ENCODE measurements at places on chromosomes 5 and 9.

DNA sequence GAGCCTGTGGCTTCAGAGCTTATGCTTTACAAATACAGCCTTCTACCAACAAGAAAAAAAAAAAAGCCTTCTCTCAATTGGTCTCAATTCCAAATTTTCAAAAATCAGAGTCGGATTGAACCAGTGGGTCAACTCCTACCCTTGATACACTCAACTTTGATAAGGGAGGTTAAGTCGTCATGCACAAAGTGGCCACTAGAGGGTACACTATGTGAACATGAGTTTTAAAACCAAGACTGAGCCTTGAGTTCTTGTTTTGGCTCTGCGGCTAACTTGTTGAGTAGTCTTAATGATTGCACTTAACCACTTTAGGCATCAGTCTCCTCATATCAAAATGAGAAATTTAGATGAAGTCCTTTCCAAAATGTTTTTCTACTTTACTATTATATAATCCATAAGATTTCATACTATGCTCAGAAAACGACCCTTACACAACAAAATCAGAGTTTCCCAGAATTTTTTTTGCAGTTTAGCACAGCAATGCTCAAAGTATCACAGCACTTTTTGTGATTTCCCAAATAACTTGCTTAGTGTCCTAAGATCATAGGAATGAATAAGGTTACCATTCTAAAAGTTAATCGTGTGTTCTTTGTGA lies 92.9 kb upstream of the MTAP start:
- peak; percentile 66 for DNase-seq

DNA sequence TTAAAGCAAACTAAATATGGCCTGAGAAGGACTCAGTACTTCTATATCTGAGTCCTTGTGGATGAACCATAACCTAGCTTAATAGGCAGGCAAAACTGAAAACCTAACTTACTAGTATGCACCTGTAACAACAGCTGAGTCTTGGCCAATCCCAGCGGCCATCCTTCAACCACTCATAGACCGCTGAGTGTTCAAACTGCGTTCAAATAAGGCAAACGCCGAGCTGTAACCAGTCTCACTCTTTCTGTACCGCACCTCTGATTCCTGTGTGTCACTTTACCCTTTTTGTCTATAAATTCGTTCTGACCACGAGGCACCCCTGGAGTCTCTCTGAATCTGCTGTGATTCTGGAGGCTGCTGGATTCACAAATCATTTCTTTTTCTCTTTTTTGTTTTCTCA lies 170.5 kb downstream of the COL23A1 start:
- DNase-seq: peak; percentile 23

- no peak for DNase-seq
These were observed 62.7 kb downstream of the ST8SIA4 start for GRCh38 chr5:100840370-100840769.

- DNase-seq: no peak
These were observed 805.3 kb downstream of the TLE1 start for GRCh38 chr9:80883826-80884579.

GRCh38 chr9:33166231-33167083 lies 679 bp downstream of the B4GALT1 start:
- no peak for DNase-seq

GRCh38 chr9:130396581-130396980 lies 48.2 kb upstream of the ASS1 start:
- DNase-seq: no peak

DNA sequence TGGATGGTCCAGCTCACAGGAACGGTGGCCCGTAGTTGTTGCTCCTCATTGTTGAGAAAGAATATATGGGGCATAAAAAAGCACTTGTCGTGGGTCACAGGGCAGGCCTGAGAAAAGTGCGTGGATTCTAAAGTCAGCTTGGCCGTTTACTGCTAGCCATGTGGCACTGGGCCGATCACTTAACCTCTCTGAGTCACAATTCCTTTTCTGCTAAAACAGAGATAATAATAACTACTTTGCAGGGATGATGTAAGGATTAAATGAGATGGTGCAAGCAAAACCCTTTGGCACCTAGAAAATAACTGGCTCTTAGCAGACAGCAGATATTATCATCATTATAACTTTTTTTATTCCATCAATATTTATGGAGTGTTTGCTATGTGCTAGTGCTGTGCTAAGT lies 579.7 kb downstream of the CCDC171 start:
- DNase-seq: no peak

GRCh38 chr5:113090336-113091106 lies 113.9 kb downstream of the DCP2 start:
- no peak for DNase-seq

GRCh38 chr9:94904806-94905205 lies 178.3 kb downstream of the AOPEP start:
- DNase-seq: no peak
